ENCODE measurements at places on chromosomes 3 and 15. TPM values are rescaled to one million over a fixed set of nuclear protein-coding genes. Genes with fewer than 3 reads are reported as not detected.
A peak's percentile ranks its signal among the peaks of the same experiment; 100 is the strongest.

Gene STRA6
- total RNA-seq = not detected

Gene CCR8
- total RNA-seq = not detected

Gene TYRO3
- total RNA-seq = 4.3 TPM

Gene XCR1
- total RNA-seq = not detected

Gene DUOXA1
- 0.56 TPM for total RNA-seq

Gene XYLB
- 1.5 TPM for total RNA-seq

Gene FBXW12
- not detected for total RNA-seq

Gene FEZF2
- total RNA-seq = not detected

Gene FSIP1
- total RNA-seq = 0.91 TPM

GRCh38 chr3:151011427-151011826 lies 38.9 kb upstream of the CLRN1 start:
- DNase-seq = no peak

- no peak for DNase-seq
These were observed 24.9 kb downstream of the DUOX2 start for GRCh38 chr15:45088801-45089711.

DNA sequence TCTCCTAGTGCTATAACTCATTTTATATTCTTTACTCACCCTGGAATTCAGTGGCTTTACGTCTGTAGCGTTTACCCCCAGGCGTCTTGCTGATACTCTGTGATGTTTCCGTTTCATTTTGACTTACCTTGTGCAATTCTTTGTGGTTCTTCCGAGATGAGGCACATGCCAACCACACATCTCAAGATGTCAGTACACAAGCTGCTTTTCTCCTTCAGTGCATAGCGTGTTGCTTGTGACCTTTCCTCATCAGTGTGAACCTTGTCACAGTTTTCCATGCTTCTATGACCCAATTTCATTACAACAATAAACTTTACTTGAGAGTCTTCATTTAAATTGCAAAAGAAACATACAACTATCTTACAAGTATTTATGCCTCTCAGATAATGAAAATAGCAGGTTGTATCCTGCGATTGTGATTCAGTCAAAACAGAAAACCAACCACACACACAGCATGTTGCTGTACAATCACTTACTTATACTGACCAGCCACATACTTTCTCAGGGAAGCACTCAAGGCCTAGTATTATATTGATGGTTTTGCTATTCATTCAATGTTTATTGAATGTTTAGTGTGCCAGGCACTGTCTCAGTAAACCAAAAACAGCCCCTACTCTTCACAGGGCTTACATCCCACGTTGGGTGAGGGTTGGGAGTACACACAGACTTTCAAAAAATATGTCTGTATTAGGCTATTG lies 4.6 kb upstream of the TBL1XR1 start:
- no peak for DNase-seq

DNA sequence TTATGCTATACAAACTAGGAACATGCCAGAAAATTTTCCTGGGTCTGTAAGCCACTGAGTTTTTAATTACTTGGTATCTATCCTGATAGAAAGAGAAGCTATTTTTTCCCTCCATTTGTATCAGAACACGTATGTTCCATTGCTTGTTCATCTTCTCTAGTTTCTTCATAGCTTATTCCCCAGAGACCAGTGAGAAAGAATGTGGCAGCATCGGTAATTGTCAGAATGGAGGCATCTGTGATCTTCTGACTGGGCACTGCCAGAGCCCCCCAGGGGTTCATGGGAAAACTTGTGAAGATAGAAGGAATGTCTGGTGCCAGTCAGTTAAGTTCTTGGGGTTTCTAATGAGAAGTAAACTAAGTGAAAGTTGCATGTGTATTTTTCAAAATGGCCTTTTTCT lies 720.2 kb upstream of the GOLIM4 start:
- DNase-seq = no peak

DNA sequence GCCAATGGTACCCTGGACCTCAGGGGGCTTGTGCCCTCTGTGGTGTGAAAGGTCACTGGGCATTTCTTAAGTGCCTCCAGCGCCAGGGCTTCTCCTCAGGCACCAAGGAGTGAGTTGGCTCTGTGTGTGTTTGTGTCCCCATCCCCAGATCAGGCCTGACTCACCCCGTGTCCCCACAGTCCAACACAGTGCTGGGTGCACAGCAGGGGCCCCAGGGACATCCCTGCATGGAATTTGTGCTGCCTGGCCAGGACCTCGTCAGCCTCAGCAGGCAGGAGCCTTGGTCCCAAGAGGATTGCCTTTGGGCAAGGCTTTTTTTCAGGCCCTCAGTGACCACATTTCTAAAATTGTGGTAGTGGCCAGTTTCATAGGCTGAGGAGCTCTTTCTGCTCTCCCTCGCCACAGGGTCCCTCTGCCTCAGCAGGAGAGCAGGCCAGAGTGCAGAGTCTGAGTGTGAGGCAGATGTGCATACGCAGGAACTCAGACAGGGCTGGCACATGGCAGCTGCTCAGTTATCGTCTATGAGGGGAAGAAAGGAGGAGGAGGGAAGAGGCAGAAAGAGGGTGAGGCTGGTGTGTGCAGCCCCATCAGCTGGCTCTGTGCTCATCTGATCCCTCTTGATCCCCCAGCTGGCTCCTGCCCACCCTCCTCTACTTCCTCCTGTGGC lies 215.6 kb downstream of the RPLP1 start:
- DNase-seq = no peak

DNA sequence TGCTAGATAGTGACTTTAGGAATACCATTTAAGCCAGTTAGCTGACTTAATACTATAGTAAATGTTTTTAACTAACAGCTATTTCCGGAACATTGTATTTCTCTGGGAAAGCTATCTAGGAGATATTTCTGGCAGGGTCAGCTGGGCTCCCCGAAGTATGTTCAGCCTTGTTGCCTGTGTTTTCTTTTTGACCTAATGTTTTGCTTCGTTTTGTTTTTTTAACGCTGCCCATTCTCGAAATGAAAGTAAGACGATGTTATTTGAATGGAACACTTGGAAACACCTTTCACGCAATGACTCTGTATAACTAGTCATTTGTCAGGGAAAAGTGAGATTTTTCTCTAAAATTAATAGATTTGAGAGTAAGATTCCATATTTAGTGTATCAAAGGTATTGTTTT lies 702.9 kb upstream of the NAALADL2 start:
- no peak for DNase-seq

- no peak for DNase-seq
These were observed 102.6 kb downstream of the SNRK start for GRCh38 chr3:43388915-43389314.

DNA sequence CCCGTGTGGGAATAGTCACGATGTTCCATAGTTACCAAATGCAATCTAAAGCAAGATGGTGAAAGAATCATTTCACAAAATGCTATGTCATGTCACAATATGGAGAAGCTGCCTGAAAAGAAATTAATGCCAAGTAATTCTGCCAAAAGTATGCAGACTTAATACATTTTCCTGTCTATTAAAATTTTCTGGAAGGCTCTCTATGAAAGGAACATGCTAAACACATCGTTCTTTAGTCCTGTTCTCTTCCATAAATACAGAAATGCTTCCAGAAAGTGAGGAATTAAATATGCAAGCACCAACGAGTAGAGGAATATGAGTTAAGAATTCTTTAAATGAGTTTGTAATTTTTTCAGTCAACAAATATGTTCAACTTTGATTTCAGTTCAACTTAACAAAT lies 266.8 kb upstream of the CRBN start:
- no peak for DNase-seq

GRCh38 chr3:171383206-171384018 lies 76.8 kb downstream of the TNIK start:
- no peak for DNase-seq

GRCh38 chr15:38062696-38063095 lies 128.3 kb downstream of the TMCO5A start:
- no peak for DNase-seq

- no peak for DNase-seq
These were observed 6.9 kb upstream of the TNFSF10 start for GRCh38 chr3:172530101-172530561.

GRCh38 chr3:30778933-30779332 lies 115.5 kb downstream of the GADL1 start:
- no peak for DNase-seq

DNA sequence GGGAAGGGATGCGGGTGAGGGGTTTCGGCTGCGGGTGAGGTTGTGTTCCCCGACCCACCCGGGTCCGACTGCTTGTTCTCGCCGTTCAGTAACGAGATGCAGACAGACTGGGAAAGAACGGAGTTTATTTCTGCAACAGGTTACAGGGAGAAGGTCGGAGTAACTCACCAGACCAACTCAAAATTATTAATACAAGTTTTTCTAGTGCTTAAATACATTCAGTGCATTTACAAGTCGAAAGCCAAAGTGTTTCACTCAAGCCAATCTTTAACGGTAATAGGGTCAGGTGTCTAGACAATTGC lies 492 bp upstream of the HIGD1A start:
- DNase-seq = no peak

DNA sequence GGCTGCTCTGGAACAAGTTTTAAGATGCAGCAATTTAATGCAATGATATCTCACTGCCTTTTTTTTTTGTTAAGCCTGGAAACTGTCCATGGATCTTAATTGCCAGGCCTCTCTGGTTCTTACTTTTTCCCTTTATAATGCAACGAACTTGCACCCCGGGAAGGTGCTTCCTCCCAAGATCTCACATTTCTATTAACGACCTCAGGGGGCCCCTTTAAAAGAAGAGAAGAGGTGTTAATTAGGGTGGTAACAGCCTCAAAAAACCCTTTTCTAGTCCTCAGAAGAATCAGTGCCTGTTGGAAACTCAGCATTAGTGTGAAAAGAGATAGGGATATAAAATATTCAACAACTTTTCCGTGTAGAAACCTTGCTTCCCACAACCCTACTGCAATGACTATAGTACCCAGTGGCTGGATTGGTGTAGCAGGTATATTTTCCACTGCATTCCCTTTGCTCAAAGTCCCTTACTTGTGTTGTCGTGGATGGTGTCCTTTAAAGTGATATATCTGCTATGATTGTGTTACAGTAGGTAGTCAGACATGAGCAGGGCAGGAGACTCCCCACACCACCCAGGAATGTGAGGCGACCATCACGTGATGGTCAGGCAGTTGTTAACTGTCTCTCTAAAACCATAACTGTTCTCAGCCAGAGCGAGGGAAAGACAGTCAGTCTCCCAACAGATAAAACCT lies 121.8 kb downstream of the CTNNB1 start:
- no peak for DNase-seq

- DNase-seq = peak; percentile 54
These were observed 24.9 kb upstream of the GATM start for GRCh38 chr15:45402955-45403877.

DNA sequence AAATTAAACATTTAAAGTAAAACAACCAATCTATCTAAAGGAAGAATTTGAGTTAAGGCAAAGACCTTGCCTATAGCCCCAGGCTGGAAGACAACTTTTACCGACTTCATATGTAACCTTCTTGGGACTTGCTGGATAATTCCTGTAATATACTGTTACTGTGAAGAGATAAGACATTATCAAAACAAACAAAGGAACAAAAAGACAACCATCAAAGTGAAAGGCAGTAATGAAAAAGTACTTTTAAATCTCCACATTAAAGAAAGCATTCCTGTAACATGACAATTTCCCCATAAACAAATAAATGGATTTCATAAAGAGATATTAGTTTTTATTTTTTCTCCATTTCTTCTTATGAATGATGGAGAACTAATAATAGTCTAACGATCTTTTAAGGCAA lies 2.4 kb downstream of the CMTM6 start:
- no peak for DNase-seq

DNA sequence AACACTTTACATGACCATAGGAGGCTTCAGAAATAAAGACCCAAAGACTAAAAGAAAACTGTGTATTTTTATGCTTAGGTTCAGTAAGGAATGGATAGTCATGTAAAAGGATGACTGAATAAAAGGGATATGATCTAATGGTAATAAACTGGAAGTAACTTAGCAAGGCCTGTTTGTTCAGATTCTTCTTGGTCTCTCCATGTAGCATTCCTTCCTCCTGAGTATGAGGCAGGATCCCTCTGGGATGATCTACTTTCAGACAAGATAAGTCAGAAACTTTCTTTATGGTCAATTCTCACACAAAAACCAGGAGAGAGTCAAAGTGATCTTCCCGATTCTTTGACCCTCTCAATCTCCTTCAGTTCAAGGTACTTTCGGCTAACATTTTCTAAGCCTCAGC lies 340.8 kb upstream of the DCBLD2 start:
- DNase-seq = no peak

DNA sequence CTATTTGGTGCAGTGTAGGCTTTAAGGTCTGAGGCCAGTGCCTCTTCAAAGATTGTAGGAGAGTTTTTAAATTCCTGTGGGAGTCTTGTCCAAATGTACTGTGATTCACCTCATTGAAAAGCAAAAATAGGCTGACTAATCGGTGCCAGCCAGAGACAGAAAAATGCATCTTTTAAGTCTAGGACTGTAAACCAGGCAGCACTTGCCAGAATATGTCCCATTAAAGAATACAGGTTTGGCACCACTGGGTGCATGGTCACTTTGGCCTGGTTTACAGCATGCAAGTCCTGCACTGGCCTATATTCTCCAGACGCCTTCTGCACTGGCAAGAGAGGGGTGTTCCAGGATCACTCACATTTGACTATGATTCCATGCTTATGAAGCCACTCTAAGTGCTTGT lies 20.3 kb upstream of the NOX5 start:
- no peak for DNase-seq

DNA sequence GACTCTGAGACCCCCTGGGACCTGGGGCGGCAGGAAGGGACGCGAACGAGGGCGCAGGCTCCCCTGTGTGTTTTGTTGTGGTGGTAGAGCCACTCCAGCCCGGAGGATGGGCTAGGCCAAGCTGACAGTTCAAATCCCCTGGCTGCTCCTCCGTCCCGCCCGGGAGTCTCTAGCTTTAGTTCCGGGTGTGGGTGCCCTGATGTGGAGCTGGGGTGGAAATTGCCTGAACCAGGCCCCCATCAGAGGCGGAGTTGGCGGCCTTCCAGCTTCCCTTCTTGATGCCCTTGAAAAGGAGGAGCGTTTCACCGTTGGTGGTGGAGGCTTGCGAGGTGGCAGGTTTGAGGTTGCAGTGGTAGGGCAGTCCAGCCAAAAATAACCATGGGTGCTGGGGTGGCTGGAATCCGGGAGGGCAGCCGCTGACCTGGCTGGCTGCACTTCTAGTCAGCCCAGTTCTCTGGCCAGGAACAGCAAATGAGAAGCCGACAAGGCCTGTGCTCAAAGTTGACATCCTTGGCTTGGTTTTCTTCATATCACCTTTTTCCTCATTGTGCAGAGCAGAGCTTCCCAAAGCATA lies 817 bp downstream of the CLK3 start:
- DNase-seq = peak; percentile 89

All from Right ventricle myocardium superior (tissue), 1 donor.